ENCODE measurements at places on chromosomes 16 and 17. TPM values are rescaled to one million over a fixed set of nuclear protein-coding genes. Genes with fewer than 3 reads are reported as not detected.

DNA sequence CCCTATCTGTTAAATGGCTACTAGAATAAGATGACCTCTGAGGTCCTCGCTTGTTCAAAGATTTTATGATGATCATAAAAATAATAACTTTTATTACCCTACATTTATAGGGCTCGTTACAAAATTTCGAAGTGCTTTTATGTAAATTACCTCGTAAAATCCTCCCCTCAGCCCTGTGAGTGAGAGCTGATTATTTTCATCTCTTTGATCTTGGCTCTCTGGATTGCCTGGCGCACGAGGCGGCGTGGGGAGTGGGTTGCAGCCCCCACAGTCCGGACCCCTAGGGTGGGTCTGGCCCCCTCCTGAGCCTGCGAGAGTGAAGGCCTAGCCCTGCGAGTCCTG, 1.6 kb downstream of the SDK2 start:
- DNase-seq: no peak

Gene FBXO39
- 0.42 TPM for total RNA-seq

GRCh38 chr16:87556941-87557459, 45.3 kb upstream of the JPH3 start:
- no peak for DNase-seq

DNA sequence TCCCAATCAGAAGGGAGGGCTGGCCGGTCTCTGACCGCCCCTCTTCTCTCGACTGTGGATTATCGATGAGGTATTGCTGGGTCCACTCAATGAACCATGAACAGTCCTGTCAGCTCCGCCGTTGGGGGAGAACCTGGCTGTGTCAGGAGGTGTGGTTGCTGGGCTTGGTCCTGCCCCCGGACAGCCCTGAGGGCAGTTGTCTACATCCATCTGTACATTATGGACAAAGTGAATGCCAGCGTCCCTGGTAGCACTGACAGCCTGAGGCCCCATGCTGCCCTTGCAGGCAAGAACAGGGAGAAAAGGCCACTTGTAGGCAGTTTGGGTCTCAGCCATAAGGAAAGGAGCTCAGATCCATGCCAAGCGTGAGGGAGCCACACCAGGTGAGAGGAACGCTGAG, 38.9 kb downstream of the ST3GAL2 start:
- no peak for DNase-seq

Gene MYH8
- not detected for total RNA-seq

- no peak for DNase-seq
These were observed 69.0 kb downstream of the PLXDC1 start for GRCh38 chr17:39082482-39082881.

GRCh38 chr17:29720551-29720950, 97.8 kb upstream of the CORO6 start:
- no peak for DNase-seq

DNA sequence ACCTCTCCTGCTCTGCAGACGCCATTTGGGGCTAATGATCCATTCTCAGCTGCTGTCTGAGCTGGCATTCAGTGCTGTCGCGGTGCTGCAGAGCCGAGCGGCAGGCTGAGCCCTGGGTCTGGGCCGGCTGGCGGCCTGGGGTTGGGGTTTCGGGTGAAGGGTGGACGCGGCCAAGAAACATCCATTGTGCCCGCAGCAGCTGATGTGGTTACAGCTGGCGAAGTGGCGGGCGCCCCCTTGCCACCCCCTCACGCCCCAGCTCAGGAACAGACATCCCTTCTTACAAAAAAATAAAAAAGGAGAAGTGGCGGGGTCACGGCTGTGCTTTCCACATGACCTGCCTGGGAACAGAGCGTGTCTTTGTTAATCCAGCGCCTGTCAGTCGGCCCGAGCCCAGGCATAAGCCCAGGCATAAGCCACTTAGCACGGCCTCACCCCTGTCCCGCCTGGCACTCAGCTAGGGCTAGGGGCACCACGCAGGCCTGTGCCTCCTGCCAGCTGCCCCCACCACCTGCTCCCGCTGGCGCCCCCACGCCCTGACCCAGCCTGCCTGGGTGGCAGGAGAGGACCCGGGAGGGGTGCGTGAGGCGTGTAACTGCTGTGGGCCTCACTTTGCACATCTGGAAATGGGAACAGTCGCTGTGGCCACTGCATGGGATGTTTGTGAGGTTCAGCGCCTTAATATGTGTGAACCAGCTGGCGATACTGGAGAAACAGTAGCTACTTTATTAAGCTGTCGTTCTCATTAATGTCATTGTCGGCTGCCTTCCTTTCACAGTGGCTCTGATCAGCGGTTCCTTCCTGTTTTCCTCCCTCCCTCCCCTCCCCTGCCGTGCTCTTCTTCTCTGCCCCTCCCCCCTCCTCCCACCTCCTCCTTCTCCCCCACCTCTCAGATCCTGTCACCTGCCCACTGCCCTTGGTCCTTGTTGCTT, 197.7 kb upstream of the CIBAR2 start:
- DNase-seq: no peak

GRCh38 chr17:12790249-12791106, 1.2 kb downstream of the ARHGAP44 start:
- DNase-seq: no peak

Gene RPL27
- 1,783 TPM for total RNA-seq

Gene KRT15
- total RNA-seq: 1,380 TPM

Gene GNAO1
- total RNA-seq: 1.4 TPM

Gene HOXB1
- total RNA-seq: 0.19 TPM

Gene DOC2B
- 8.7 TPM for total RNA-seq

DNA sequence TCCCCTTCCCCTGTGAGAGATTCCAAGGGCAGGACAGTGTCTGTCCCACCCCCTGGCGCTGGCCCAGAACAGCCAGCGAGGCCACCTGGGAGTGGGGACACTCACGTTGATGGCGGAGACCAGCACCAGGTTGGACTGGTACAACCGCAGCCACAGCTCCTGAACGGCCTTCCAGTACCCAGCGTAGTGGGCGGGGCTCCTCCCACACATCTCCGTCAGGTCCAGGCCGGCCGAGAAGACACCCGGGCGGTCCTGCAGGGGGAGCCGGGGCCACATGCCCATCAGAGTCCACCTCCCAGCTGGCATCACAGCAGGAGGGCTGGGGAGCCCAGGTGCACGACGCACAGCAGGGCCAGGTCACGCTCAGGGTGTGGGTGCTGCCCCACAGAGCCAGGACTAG, 7.1 kb downstream of the ECI1 start:
- DNase-seq: no peak

DNA sequence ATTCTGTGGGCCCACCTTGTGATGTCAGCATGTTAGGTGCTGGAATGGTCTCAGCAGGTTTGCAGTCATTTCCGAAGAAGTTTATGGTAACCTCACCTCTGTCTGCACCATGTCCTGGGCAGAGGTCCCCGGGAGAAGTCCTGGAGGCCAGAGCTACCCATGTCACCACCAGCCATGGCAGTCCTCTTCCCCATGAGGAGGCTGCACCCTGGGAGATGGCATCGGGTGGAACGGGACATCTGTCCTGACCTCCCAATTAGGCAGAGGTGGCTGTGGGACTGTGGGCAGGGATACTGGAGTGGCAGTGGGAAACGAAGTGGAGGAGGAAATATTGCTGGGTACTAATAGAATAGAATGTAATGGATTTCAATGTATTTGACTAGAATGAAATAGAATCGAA, 511.8 kb upstream of the WSB1 start:
- DNase-seq: no peak
